ENCODE measurements at places on chromosomes 16 and 17. TPM values are rescaled to one million over a fixed set of nuclear protein-coding genes. Genes with fewer than 3 reads are reported as not detected.

GRCh38 chr16:80664786-80665185 lies 124.0 kb downstream of the DYNLRB2 start:
- no peak for DNase-seq

The HERPUD1 gene
- 108 TPM for total RNA-seq

The LGALS9C gene
- total RNA-seq: not detected

DNA sequence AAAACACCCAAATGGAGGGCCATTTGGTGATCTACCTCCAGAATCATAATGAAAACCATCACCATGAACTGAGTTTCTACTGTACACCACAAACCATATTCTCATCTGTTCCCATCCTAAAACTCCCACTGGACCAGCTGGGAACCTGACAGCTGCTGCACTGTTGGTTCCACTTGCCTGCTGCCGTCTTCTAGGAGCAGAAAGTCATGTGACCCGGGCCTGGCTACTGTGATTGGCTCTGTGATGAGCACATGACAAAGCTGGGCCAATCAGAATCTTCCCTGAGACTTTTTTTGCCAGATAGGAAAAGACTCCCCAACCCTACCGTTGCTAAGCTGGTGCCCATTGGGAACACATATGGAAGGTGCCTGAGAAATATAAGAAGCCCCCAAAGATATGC lies 264.2 kb downstream of the MRTFB start:
- no peak for DNase-seq

The MFAP4 gene
- total RNA-seq: 280 TPM

DNA sequence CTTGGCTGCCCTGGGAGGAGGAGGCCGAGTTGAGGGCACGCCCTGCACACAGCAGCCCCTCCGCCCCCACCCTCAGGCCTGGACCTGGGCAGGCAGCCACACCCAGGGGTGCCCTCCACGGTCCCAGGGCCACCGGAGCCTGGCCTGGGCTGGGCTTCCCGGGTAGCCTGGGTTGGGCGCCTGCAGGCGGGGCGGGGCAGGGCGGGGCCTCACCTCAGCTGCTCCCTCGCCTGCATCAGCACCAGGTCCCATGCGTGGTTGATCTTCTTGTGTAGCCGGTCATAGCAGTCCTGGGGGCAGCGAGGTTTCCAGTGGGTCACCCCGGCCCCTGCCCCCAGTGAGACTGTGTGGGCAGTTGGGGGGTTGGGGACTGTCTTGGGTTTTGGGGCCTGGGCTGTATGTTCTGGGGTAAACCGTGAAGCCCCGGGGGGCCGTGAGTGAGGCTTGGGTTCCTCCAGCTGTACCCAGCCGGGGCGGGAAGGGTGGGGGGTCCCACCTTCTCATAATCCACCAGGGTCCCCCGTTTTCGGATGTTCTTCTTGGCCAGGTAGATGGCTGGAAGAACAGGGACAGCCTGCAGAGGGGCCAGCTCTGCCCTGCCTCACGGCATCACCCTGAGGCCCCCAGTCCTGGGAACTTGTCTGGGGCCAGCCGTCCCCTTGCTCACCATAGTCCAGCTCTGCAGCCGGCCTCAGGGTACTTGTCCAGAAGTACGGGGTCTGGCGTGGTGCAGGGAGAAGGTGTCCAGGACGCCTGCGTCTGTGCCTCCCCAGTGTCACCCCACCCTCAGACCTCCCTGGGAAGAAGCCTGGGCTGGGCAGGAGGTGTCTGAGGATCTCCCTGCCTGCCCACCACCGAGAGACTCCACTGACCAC lies 2.0 kb downstream of the RGS11 start:
- no peak for DNase-seq

The MSLN gene
- total RNA-seq: 1.7 TPM

The ITPRIPL2 gene
- 94.5 TPM for total RNA-seq

The B9D1 gene
- total RNA-seq: 49.1 TPM

DNA sequence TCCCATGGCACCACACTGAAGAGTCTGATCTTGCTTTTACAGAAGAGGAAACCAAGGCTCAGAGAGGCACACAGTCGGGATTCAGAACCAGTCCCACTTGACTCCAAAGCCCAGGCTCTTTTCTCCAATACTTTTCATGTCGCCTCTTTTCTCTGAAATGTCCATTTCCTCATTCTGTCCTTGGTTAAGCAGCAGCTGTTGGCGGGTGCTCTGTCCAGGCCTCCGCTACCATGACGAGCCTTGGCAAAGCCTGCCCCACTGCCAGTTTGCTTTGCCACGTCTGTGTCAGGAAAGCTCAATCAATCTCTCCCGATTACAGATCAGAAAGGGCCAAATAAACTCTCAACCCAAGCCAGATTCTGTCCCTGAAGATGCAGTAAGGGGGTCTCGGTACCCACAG lies 9.1 kb upstream of the CEP295NL start:
- no peak for DNase-seq

The SSTR5 gene
- total RNA-seq: not detected

DNA sequence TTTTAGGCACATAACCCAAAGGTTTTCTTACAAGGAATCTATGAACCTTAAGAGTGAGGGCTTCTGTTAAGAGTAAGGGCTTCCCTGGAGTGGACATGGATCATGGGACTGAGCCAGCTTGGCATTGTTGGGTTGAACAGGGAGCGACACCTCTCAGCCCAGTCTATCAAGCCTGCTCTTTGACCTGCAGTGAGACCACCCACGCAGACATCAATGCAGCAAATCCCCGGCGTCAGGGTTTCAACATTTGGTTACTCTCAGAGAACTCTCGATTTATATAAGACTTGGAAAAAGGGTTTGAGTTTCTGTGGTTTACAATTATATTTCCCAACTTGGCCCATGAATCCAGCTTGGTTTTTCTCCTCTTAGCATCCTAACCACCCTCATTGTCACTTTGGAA lies 299.9 kb downstream of the WWOX start:
- DNase-seq: no peak

DNA sequence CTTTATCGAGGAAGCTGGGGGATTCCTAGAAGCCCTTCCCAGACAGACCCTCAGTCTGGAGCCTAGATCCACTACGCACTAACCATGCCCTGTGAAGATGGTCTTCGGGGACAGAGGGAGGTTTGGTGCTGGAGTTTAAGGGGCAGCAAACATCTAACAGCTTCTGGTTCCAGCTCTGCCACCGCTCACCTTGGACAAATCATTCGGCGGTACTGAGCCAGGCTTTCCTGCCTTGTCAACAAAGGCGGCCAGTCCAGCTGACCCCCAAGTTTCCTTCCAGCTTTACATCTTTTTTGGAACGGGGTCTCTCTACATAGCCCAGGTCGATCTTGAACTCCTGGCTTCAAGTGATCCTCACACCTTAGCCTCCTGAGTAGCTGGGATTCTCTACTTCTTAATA lies 369 bp upstream of the GJD3 start:
- no peak for DNase-seq

- no peak for DNase-seq
These were observed 1.4 kb upstream of the CA4 start for GRCh38 chr17:60148373-60148772.

DNA sequence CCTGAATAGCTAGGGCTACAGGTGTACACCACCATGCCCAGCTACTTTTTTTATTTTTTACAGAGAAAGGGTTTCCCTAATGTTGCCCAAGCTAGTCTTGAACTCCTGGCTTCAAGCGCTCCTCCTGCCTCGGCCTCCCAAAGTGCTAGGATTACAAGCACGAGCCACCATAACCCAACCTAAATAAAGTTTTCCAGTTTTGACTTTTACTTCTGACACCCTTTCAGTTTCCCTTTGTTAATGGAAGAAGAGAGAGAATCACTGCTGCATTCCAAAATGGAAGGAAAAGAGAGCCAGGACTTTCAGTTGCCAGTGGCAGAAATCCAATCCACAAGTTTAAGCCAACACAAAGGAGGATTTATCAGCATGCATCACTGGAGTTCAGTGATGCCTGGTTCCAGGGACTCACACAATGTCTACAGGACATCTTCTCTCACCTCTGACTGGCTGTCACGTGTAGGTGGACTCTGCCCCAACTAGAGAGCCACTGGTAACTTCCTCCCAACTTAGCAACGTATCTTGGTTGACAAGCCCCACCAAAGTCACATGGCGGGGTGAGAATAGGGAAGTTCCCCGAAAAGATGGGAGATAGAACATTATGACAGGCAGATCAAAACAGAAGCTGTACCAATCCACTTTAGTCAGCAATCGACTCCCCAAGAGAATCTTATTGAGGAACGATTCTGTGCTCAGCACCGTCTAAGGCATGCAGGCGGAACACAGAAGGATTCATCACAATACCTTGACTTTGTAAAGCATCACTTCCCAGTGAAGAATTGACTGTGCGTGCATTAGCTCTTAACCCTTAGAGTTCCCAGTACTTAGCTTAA lies 46.5 kb downstream of the GAS7 start:
- DNase-seq: no peak

DNA sequence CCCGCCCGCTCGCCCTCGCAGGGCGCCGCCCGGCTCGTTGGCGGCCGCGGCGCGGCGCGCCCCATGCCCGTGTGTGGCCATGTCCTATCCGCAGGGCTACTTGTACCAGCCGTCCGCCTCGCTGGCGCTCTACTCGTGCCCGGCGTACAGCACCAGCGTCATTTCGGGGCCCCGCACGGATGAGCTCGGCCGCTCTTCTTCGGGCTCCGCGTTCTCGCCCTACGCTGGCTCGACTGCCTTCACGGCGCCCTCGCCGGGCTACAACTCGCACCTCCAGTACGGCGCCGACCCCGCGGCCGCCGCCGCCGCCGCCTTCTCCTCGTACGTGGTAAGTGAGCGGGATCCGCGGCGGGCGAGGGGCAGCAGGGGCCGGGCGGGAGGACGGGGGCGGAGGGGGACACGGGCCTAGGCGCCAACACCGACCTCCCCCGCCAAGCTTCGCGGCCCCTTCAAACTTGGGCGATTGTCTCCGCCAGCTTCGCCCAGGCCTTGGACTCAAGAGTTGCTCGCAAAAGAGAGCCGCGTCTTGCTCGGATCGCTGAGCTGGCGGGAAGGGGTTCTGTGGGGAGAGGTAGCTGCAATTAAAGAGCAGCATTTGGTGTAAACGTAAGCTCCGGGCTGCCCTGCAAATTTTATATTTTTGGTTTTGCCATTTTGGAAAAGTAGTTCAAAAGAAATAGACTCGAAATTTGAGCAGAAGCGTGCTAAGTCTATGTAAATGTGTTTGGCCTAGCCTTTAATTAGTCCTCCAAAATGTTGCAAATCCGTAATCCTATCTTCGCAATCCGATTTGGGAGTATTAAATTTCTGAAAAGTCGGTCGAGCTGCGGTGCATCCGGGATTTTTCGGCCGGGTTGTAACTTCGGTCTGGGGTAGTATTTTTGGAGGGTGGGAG lies 702 bp downstream of the IRX5 start:
- peak; percentile 74 for DNase-seq

The SLC35G6 gene
- not detected for total RNA-seq

DNA sequence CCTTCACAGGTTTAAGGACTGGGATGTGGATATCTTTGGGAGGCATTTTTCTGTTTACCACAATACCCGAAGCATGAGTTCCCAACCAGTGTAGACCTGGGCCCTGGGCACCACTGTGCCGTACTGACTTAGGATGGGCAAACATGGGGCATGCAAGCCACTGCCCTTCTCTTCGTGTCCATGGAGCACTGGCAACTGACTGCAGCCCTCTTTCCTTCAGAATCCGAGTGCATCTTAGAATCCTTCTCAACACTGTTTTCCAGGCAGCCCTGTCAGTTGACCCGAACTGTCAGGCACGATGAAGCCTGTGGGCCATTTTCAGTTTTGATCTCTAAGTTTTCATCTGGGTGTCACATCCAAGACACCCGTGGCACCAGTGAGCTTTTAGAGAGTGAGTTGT lies 59.2 kb downstream of the SHISA6 start:
- no peak for DNase-seq

The NHERF2 gene
- total RNA-seq: 123 TPM

- no peak for DNase-seq
These were observed 879 bp upstream of the SPG7 start for GRCh38 chr16:89507214-89507833.

- no peak for DNase-seq
These were observed 27.7 kb downstream of the CDIP1 start for GRCh38 chr16:4510747-4511426.

GRCh38 chr17:28047806-28048205 lies 5.3 kb downstream of the NLK start:
- DNase-seq: no peak

The KRT12 gene
- not detected for total RNA-seq

Data from ascending aorta (tissue), 2 donors.